AG09309 (cell line): ENCODE measurements at places on chromosomes 2 and 18.

DNA sequence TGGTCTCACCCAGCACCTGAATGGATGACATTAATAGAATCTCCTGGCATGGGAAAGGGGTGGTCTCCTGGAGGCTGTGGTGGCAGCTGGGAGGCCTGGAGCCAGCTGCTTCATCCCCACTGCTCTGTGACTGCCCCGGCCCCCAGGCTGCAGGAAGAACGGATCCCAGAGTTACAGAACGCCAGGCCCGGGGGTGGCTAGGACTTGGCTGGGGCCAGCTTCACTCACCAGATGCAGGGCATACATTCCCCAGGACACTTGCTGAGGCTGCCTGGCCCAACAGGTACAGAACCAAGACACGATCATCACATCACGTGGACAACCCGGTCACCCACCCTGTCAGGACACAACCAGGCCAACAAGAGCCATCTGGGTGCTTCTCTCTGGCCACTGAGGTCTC, 178.6 kb upstream of the SALL3 start:
- no peak for DNase-seq

- no peak for DNase-seq
Observed at GRCh38 chr18:77001979-77002378, 130.6 kb downstream of the MBP start.

GRCh38 chr2:196380575-196380974, 209.2 kb upstream of the STK17B start:
- DNase-seq = no peak

GRCh38 chr18:7291046-7291445, 60.2 kb downstream of the LRRC30 start:
- DNase-seq = no peak

DNA sequence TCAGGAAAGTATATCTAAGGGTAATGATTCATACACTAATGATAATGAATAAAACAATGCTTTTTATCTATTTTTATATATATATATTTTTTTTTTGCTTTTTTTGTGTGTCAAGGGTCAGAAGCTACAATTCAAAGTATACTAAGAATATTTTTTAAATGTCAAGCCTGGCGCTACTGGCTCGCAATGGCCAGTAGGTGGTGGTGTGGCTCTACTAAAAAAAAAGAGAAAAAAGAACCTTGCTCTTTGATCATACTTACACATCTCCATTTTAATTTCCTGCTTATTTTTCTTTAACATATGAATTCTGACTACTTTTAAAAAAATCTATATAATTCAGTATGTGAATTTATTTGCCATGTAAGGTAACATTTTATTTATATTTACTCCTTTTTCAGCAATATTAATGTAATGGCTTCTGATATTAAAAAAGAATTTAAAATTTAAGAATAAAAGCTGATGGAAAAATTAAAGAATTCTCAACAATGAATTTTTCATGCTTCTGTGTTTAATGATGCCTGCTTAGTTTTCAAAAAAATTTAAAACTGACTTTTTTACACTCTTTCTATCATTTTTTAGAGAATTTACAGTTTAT, 232.9 kb downstream of the GULP1 start:
- no peak for DNase-seq
